ENCODE measurements at places on chromosomes 7 and 10.

DNA sequence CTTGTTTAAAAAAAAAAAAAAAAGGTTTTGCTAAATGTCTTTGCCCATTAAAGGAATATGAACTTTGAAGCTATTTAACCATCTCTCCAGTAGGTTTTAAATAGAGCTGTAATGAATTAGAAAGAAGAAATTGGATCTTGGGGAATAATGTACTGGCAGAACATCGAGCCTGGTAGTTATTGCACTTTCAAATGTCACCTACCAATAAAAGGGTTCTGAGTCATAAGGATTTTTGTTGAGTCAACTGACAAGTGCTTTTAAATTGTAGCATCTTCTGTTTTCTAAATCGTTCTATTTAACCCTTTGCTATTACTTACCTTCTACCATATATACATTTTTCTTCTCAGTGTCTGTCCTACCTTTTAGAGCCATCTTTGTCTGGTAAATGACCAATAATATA lies 10.7 kb downstream of the CUTC start:
- no peak for DNase-seq

DNA sequence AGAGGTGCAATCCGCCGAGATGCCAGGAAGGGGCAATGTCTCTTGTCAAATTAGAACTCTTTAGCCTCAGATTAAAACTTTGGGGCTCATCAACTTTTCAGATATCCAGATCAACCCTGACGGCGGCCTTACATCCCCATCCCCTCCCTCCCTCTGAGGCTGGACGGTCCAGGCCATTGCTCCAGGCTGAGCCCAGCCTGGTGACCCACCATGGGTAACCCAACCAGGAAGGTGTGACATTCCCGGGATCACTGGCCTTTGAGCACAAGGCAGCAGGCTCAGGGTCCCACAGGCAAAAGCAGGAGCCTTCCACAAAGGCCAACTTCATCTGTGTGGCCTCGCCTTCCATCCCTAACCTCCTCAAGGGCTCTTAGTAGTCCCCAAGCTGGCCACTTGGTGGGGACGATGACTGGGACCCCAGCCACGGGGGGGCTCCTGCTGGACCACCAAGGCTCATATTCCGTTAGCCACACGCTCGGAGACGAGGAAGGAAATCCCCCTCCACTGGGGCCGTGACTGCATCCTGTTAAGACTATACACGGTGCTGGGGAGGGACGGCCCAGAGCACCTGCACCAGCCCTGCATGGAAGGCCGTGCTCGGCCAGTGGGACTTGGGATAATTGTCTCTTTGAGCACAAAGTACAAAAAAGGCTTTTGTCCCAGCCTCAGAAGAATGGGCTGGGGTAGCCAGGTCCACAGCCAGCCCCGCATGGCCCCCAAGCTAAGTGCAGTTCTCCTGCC lies 62.8 kb downstream of the ZRANB1 start:
- DNase-seq, result no peak

DNA sequence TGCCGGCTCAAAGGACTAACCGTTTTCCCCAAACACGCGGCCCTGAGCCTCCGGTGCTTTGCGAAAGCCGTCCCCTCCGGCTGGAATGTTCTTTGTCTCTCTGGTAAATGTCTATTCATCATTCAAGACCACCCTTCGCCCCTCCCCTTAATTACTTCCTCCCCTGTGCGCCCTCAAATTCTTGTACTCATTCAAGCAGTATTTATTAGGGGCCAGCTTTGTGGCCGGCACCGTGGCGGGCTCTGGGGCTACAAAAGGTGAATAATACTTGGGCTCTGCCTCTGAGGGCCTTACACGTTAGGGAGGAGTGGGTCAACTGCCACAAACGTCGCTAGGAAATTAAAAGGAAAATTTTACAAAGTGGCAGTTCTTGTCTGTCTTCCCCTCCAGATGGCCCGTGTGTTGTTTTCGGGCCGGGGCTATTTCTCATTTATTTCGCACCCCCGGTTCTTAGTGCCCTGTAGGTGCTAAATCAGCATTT lies 1.5 kb upstream of the MEST start:
- DNase-seq, result no peak

DNA sequence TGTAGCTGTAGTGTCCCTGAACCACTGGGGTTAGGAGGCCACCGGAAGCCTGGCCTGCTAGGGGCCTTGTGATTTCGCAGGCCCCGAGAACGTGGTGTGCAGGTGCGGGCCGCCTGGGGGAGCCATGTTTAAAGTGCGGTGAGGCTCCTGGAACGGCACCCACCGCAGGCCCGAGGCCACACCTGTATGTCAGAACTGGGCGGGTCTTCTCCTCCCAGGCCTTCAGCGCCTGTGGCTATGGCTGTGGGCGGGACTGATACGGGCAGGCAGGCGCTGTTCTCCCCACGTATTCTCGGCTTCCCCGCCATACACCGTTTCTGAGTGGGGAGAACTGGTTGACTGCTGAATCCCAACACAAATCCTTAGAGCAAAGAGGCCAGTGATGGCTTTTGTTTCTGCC lies 74.8 kb downstream of the DNAJB6 start:
- DNase-seq, result peak; percentile 36

DNA sequence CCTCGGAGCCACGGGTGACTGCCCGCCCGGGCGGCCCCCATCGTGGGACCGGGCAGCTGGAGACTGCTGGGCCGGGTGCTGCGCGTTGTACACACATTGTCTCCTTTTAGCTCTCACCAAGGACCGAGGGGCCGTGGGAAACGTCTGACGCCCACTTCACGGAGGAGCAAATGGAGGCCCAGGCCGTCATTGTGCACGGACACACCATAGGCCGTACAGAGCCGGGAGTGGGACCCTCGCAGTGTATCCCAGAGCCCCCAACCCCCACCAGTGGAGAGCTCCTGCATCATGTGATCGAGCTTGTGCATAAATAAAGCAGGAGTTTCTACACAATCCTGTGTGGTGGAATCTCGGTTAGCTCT lies 722 bp downstream of the DENND10 start:
- DNase-seq, result no peak

- DNase-seq, result peak; percentile 38
These were observed 285.8 kb downstream of the CAMK1D start for GRCh38 chr10:12635127-12635541.

- no peak for DNase-seq
These were observed 2.8 kb downstream of the BORCS7 start for GRCh38 chr10:102856758-102857424.

GRCh38 chr10:30558411-30558810 lies 71.1 kb downstream of the LYZL2 start:
- DNase-seq, result no peak

- no peak for DNase-seq
These were observed 60.9 kb downstream of the MRPL32 start for GRCh38 chr7:42993038-42993437.

GRCh38 chr7:120941064-120941463 lies 9.5 kb upstream of the ING3 start:
- no peak for DNase-seq

- no peak for DNase-seq
These were observed 22.1 kb downstream of the EBF3 start for GRCh38 chr10:129942019-129942277.

DNA sequence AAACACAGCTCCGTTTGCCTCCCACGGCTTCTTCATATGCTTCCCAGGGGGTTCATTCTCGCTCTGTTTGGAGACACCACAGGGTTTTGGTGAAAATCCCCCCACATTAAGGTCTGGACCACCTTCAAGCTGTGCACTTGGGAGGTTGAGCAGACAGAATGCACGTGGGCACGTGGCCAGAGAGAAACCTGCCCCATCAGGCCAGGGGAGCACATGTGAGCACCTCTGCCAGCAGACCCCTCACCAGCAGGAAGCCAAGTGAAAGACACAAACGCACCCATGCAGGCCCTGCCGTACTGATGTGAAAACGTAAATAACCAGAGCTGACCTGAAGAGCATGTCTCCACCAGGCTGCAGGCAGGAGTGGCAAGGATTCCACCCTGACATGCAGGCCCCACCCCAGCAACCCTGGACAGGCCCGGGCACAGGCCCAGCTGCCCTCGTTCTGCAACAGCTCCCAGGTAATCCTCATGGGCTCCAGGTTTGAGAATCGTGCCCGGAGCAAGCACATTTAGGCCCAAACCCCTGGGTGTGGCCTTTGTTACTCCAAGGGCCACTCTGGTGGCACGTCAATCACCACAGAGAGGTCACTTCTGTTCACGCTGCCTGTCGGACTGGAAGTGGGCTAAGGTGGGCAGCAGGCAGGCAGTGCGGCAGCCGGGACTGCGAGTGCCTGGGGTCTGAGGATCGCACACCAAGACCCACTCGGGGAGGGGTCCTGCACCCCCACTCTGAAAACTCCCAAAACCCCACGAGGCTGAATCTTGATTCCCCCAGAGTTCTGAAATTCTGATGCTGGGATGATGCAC lies 184.4 kb downstream of the PTPRN2 start:
- no peak for DNase-seq

- no peak for DNase-seq
These were observed 42.1 kb downstream of the ARHGAP21 start for GRCh38 chr10:24681572-24682088.

GRCh38 chr7:47480576-47481538 lies 101.1 kb downstream of the TNS3 start:
- no peak for DNase-seq

DNA sequence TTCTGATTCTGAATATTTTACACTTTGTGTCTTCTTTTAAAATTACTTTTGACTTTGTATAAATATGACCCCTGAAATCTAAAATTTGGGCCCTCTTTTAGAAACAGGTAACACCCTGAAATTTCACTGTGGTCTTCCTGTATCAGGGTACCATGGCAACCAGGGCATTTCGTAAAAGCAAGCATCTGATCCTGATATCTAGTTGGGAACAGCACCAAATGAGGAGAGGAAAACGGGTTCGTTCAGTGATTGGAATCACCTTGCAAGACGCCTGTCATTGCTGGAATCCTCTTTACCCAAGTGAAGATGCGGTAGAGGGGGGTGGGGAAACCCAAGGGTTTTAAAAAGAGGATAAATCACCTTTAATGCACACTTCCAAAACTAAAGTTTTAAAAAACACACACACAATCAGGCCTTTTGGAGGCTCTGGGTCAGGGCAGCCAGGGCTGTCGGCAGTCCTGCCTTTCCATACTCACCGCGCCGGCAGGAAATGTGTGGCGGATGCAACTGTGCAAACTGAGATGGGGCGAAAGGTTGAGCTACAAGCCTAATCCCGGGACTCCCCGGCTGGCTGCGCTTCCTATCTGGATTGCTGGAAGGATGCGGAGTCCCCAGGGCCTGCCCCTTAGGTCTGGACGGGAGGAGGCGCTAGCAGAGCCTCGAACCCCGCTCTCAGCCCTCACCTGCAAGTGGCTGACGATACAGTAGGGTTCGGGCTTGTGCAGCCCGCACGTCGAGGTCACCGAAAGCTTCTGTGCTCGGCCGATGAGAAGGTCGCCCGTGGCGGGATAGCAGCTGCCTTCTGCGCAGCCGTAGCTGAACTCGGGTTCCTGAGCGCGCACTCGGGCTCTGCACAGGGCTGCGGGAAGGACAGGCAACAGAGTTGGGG lies 1.8 kb downstream of the LAMB1 start:
- DNase-seq, result no peak

DNA sequence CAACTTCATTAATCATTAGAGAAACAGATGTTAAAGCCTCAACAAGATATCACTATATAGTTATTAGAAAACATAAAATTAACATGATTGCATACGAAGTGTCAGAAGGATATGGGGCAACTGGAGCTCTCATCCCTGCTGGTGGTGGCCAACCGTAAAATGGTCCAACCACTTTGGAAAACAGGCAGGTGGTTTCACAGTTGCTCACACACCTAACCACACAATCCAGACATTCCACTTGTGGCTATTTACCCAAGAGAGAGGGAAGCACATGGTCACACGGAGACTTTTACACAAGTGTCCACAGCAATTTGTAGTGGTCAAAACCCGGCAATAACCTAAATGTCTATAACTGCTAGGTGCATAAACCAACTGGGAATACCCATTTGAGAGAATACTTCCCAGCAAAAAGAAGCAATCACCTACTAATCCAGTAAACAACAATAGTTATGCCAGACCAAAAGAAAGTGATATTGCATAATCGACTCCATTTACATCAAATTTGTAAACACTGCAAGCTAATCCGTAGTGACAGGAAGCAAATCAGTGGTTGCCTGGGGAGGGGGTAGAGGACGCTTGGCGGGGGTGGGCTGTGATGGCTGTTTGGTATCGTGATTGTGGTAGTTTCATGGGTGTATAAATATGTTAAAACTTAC lies 91.8 kb downstream of the LARP4B start:
- no peak for DNase-seq

GRCh38 chr7:149497467-149498261 lies at the start of gene ZNF746:
ZNF746 (minus strand) TSS chr7:149497809; CDS start chr7:149497536, 273 bp downstream.
- peak; percentile 85 for DNase-seq

GRCh38 chr7:18536486-18536885 lies 40.9 kb downstream of the HDAC9 start:
- no peak for DNase-seq

GRCh38 chr10:110783509-110784107 lies 88.1 kb upstream of the PDCD4 start:
- peak; percentile 77 for DNase-seq

DNA sequence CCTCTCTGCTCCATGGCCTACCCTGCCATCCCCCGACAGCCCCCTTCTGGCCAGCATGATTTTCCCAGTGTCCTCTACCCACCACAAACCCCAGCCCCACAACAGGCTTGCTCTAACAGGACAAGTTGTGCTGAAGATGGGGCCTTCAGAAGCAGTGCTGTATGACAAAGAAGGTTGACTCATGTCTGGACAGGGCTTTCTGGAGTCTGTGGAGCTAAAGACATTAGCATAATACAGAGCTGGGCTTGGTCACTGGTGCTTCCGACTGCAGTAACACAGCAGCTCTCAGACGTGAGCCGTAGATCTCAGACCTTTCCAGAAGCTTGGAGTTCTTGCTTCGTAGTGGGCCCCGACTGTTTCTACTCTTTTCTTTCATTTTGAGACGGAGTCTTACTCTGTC lies 100.5 kb downstream of the GTF2IRD1 start:
- no peak for DNase-seq

DNA sequence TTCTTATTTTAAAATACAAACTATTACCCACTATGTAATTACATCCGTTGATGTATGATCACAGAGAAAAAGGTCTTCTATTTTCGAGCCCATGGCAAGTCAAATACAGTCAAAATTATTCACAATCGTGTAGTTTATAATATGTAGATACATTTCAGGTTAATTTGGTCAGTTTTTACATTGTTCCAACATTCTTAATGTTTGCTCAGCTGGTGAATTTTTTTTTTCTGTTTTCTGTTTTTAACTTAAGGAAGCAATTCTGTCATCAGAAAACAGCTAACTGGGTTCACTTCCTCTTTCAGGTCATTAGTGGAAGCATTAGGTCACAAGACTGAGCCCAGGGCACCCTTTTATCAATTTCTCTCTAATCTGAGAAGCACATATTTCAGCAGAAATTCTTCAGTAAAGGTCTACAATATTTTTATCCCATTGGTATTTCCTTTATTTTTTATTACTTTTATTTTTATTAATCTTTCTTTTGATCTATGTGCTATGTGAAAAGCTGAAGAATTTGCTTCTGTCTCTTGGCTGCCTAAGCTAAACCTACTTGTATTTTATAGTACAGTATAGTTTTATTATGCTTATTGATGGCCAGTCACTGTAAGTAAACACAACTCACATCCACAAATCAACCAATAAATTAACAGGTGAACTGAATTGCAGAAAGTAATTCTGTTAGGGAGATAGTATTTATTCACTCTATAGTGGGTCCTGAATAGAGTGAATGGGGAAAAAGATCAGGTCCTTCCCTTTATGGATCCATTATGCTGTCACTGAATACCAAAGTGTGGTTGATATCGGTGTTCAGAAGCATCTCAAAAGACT lies 84.6 kb downstream of the ICA1 start:
- DNase-seq, result no peak

GRCh38 chr7:103964269-103964668 lies 25.2 kb downstream of the RELN start:
- DNase-seq, result no peak

- DNase-seq, result no peak
These were observed 281.8 kb upstream of the KLF6 start for GRCh38 chr10:4066581-4067390.
